ENCODE measurements at places on chromosomes 2 and 18.

DNA sequence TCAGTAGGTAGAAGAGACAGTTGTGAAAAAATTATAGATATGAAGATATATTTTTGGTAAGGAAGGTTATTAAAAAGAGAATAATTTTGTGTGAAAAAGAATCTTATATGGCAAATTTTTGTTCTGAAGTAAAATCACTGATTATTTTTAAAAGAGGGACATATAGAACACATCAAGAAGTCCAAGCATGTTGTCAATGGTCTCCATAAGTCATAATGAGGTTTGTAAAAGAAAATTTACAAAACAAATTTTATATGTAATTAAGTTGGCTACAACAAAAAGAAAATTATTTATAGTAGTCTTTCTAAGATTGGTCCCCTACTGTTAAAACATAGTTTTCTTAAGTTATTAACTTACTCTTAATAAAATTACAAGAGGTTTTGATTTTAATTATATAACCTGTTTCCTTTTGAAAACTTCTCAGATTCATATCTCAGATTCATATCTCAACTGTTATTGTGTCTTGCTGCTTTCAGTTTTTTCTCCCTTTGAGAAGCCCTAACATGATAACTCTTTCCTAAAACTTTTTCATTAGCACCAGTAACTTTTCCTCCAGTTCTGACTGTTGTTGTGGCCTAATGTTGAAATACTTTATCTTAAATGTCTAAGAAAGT lies 81.2 kb downstream of the SH3YL1 start:
- no peak for ATAC-seq

DNA sequence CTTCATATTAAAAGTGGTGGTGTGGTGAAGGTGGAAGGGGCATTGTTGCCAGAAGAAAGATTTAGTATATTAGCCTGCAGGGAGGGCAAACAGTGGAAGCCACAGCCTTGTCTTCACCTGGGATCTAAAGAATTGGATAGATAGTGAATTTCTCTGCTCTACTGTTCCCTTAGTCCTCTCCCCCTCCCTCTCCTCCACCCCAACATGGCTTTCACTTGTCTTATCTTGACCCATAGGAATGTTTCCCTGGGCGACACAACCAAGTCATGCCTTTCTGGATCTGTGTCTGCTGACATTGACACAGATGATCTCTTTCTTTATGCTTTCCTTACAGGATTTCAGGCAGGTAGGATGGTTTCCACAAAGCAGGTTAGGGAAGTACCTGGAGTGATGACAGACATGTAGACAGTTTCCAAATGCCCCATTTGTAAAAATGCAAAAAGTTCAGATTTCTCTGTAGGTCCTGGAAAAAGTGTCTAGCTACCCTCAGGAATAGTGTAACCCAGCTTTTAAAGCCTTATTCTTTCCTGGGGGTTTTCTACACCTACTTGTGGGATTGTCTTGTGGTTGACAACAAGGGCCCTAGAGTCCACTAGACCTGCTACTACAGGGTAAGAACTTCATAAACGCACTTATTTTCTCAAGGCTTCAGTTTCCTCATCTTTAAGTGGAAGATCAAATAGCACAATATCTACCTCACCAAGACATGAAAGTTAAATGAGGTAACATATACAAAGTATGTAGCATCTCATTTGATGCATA lies 184.2 kb upstream of the SP5 start:
- ATAC-seq: no peak

DNA sequence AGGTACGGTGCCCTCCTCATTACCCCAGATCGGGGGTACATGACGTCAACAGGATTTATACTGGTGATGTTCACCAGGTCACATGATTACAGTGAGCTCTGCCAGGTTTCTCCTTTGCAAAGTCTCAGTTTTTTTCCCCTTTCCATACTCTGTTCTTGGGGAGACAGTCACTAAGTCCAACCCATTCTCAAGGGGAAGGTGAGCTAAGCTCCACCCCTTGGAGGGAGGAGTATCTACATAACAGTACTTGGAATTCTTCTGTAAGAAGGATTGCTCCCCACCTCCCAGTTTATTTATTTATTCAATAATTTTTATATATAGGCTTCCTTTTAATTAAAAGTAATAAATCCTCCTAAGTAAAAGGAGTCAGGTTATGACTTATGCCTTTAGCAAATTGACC lies 34.1 kb upstream of the SOS1 start:
- no peak for ATAC-seq

DNA sequence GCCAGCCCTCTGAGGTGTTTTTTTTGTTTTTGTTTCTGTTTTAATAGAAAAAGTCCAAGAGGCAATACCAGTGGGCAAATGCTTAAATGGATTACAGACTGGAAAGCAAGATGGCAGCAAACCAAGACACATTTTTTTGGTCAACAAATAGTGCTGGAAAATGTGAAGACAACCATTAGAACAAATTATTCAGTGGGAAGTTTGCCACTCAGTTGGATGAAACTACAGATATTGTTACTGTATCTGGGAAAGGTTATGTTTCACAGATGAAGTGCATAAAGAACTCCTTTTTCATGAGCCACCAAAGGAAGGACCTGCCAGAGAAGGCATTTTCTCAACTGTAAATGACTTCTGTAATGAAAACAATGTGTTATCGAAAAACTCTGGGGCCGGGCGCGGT lies 93.0 kb upstream of the ODC1 start:
- ATAC-seq: no peak

GRCh38 chr2:12688091-12688490 lies 28.6 kb upstream of the TRIB2 start:
- ATAC-seq: no peak
